Mammary epithelial cell (primary cell): ENCODE measurements at places on chromosomes 1 and 21. TPM values are rescaled to one million over a fixed set of nuclear protein-coding genes. Genes with fewer than 3 reads are reported as not detected.

Gene KIF17
- total RNA-seq, result 0.99 and 2.2 TPM in 2 replicates

Gene CFAP45
- 0.59 and 0.82 TPM in 2 replicates for total RNA-seq

Gene IL12RB2
- total RNA-seq, result 0.38 and 0.56 TPM in 2 replicates

Gene EPHA10
- not detected in 2 replicates for total RNA-seq

Gene OR2AK2
- total RNA-seq, result 0.33 TPM

Gene CFHR1
- total RNA-seq, result not detected in 2 replicates

Gene OR2M3
- total RNA-seq, result not detected

Gene CNIH3
- total RNA-seq, result 0.83 TPM

Gene DMBX1
- total RNA-seq, result not detected

Gene ILDR2
- not detected for total RNA-seq

Gene FCAMR
- total RNA-seq, result not detected in 2 replicates

Gene TMEM240
- total RNA-seq, result 0.67 TPM

Gene SMCP
- not detected in 2 replicates for total RNA-seq

Gene NIT1
- total RNA-seq, result 31.3 TPM

Gene TNFRSF9
- total RNA-seq, result not detected in 2 replicates

Gene TSSK3
- 1.2 and 1.6 TPM in 2 replicates for total RNA-seq

Gene ZRANB2
- total RNA-seq, result 80.8 and 87.9 TPM in 2 replicates

Gene LCE2C
- not detected for total RNA-seq

Gene S100PBP
- 35.4 and 41.7 TPM in 2 replicates for total RNA-seq

Gene CORT
- 0.33 TPM for total RNA-seq

Gene HFM1
- not detected in 2 replicates for total RNA-seq

Gene RIMS3
- total RNA-seq, result 7.4 and 7.7 TPM in 2 replicates

Gene S100A5
- total RNA-seq, result not detected

Gene CAMK2N1
- total RNA-seq, result 74.6 and 105 TPM in 2 replicates

Gene CNR2
- not detected for total RNA-seq

Gene REN
- not detected in 2 replicates for total RNA-seq

Gene PRAMEF10
- not detected in 2 replicates for total RNA-seq

Gene SPATA17
- 0.64 and 1.1 TPM in 2 replicates for total RNA-seq

Gene FCGR2B
- total RNA-seq, result not detected in 2 replicates

Gene FCRL5
- total RNA-seq, result not detected

Gene DNASE2B
- not detected in 2 replicates for total RNA-seq

Gene SYPL2
- not detected in 2 replicates for total RNA-seq

Gene ADGRL4
- not detected in 2 replicates for total RNA-seq

Gene ACTN2
- total RNA-seq, result 0.17 TPM

Gene CYB561D1
- total RNA-seq, result 7.7 and 8.6 TPM in 2 replicates

Gene ANGPTL1
- total RNA-seq, result not detected in 2 replicates

Gene RCSD1
- total RNA-seq, result 4.0 TPM

Gene CFAP74
- not detected for total RNA-seq

Gene RNU1-1
- total RNA-seq, result under 0.01 TPM

Gene HAO2
- total RNA-seq, result not detected

Gene WLS
- total RNA-seq, result 93.9 TPM

Gene TTC22
- 4.8 and 7.9 TPM in 2 replicates for total RNA-seq

Gene CYP4X1
- total RNA-seq, result not detected in 2 replicates

Gene HPCA
- total RNA-seq, result not detected in 2 replicates

Gene BNIPL
- total RNA-seq, result 0.17 TPM

Gene TACSTD2
- 231 TPM for total RNA-seq

Gene WDR64
- total RNA-seq, result not detected in 2 replicates

Gene VWA5B1
- not detected for total RNA-seq

Gene OR2M2
- not detected for total RNA-seq

Gene SLC25A34
- 0.89 and 1.7 TPM in 2 replicates for total RNA-seq

Gene FMN2
- total RNA-seq, result not detected in 2 replicates
